ENCODE measurements at places on chromosomes 12 and 14. TPM values are rescaled to one million over a fixed set of nuclear protein-coding genes. Genes with fewer than 3 reads are reported as not detected.

GRCh38 chr12:16626991-16627390, 21.0 kb upstream of the LMO3 start:
- DNase-seq, result no peak

- DNase-seq, result no peak
Observed at GRCh38 chr14:59925797-59926196, 5.9 kb downstream of the LRRC9 start.

DNA sequence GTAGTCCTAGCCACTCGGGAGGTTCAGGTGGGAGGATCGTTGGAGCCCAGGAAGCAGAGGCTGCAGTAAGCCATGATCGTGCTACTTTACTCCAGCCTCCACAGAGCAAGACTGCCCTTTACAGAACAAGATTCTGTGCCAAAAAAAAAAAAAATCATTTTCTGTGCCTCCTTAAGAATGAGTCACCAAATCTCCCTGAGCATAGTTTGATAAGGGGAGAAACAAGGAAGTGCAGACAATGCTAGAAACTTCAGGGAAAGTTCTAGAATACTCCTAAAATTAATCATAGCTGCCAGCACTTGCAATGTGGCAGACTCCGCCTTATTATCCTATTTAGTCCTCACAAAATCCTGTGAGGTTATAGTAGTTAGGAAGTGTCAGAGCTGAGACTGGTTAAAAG, 74.5 kb downstream of the KCNK10 start:
- no peak for DNase-seq

- DNase-seq, result no peak
Observed at GRCh38 chr14:101791919-101792572, 30.5 kb downstream of the PPP2R5C start.

GRCh38 chr12:110935588-110935987, 15.2 kb upstream of the MYL2 start:
- no peak for DNase-seq

DNA sequence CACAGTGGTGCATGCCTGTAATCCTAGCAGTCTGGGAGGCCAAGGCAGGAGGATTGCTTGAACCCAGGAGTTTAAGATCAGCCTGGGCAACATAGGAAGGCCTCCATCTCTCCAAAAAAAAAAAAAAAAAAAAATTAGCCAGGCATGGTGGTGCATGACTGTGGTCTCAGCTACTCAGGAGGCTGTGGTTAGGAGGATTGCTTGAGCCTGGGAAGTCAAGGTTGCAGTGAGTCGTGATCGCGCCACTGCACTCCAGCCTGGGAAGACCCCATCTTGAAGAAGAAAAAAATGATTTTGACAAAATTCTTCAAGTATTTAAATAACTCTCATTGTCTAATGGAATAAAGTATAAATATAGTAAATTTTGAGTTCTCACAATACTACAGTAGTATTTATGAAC, 219.2 kb upstream of the SSTR1 start:
- no peak for DNase-seq

GRCh38 chr14:32545095-32545494, 216.0 kb downstream of the AKAP6 start:
- no peak for DNase-seq

- DNase-seq, result no peak
Observed at GRCh38 chr12:27464220-27464554, 17.7 kb downstream of the SMCO2 start.

DNA sequence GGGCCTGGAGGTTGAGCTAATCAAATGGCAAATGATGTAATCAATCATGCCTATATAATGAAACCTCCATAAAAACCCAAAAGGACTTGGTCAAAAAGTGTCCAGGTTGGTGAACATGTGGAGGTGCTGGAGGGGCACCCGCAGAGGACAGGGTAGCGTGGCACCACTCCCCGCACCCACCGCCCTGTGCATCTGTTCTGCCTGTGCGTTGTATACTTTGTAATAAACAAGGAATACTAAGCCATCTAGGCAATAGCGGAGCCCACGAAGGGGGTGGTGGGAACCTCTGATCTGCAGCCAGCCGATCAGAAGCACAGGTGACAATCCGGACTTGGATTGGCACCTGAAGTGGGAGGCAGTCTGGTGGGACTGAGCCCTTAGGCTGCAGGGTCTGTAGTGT, 75.8 kb upstream of the GPR68 start:
- DNase-seq, result no peak

GRCh38 chr12:45623940-45624339, 105.6 kb upstream of the ARID2 start:
- DNase-seq, result no peak

DNA sequence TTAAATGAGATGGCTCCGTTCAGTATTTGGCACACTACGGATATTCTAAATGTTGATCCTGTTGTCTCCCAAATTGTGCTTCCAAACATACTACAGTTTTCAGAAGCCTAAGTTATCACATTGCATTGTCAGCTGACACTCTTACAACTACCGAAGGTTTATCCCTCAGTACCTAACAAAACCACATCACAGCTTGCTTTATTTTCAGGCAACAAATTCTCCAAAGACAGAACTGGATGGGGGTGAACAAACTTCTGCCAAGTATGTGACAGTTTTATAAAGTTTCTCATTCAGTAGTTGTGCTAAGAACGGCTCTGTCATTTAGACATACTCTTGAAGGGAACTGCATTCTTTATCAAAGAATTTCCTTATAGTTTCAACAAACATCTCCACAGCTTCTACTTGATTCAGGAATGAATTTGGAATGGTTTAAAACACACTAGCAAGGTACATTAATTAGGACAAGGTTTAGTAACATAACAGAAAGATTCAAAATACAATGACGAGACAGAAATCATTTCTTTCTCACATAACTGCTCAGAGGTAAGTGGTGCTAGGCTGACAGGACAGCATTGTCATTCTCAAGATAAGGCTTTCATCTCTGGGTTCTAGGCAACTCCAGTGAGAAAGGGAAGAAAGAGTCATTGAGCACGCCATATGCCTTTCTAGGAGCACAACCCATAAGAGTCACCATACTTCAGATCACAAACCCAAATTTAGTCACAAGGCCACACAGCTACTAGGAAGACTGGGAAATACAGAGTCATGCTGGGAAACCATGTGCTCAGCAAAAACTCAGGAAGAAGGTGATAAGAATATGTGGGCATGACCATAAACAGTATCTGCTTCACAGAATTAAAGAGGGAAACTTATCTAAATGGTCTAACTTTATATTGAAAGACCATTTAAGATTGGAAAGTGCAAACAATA, 100.7 kb downstream of the DUSP6 start:
- DNase-seq, result no peak

GRCh38 chr12:116726694-116727093, 11.2 kb downstream of the SPRING1 start:
- no peak for DNase-seq

DNA sequence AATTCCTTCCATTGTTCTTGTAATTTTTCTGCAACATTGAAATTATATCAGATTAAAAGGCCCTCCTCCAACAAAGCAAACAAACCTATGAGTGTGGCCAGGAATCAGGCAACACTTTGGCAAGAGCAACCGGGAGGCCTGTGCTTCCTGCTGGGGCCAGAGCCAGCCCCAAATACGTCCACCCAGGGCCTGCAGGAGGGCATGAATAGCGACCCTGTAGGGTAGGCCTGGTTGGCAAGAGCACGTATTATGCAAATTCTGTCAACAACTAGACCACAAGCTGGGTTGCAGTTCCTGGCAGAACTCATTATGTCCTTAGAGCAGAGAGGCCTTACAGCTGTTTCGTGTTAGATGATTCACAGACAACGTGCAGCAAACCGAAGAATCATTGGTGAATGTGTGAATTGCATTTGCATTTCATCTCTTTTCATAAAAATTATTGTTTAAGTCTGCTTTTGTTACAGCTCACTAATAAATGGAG, 26.9 kb upstream of the LGALS3 start:
- DNase-seq, result peak; percentile 76

- DNase-seq, result no peak
Observed at GRCh38 chr12:84910549-84911241, 1.9 kb downstream of the SLC6A15 start.

- no peak for DNase-seq
Observed at GRCh38 chr14:85471156-85471555, 58.8 kb upstream of the FLRT2 start.

GRCh38 chr14:87196436-87196835, 796.5 kb downstream of the GALC start:
- DNase-seq, result no peak

GRCh38 chr12:38508246-38508645, 191.7 kb downstream of the ALG10B start:
- DNase-seq, result no peak

DNA sequence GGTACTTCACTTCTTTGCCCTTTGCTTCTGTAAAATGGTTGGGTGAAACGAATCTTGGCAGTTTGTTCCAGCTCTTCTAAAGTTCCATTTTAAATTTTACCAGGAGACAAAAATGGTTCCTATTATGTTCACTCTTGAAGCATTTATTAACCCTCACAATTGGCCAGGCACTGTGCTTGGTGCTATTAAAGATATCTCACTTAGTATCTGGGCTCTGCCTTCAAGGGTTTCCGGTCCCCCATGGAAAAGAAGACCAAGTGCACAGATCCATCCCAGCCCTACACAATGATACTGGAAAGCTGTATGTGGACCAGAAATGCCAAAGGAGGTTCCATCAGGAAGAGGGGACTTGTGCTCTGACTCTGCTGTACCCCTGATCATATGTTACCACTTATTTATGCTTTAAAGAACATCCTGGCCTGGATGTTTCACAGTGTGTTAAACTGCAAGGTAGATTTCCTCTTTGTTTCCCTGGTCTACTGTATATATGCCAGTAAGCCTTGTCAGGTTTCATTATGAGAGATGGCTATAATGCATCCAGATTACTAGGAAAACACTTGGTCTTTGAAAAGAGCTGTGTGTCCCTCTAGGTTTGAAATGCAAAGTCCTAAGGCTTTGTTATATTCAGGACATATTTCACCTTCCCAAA, 154.8 kb downstream of the PRKCH start:
- no peak for DNase-seq

- DNase-seq, result no peak
Observed at GRCh38 chr12:125222876-125223275, 157.6 kb downstream of the AACS start.

GRCh38 chr14:102530828-102531478, 21.4 kb upstream of the ANKRD9 start:
- no peak for DNase-seq

DNA sequence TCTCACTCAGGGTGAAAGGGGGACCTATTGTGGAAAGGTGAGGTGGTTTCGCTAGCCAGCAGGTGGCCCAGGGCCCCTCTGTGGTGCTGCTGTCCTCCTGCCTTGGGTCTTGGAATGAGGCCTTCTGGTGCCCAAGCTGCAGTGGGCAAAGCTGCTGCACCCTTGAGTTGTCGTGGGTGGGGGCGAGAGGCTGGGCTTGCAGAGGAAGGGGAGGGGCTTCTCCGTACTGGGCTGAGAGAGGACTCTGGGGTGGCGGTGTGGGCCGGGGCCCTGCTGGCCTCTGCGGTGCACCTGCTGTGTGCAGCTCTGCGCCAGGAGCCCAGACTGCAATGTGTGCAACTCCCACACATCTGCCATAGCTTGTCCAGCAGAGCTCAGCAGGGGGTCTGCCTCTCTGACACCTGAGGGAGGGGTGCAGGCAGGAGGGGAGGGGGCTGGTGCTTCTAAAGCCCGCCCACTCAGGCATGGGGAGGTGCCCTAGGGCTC, 145.8 kb downstream of the KIF26A start:
- no peak for DNase-seq

DNA sequence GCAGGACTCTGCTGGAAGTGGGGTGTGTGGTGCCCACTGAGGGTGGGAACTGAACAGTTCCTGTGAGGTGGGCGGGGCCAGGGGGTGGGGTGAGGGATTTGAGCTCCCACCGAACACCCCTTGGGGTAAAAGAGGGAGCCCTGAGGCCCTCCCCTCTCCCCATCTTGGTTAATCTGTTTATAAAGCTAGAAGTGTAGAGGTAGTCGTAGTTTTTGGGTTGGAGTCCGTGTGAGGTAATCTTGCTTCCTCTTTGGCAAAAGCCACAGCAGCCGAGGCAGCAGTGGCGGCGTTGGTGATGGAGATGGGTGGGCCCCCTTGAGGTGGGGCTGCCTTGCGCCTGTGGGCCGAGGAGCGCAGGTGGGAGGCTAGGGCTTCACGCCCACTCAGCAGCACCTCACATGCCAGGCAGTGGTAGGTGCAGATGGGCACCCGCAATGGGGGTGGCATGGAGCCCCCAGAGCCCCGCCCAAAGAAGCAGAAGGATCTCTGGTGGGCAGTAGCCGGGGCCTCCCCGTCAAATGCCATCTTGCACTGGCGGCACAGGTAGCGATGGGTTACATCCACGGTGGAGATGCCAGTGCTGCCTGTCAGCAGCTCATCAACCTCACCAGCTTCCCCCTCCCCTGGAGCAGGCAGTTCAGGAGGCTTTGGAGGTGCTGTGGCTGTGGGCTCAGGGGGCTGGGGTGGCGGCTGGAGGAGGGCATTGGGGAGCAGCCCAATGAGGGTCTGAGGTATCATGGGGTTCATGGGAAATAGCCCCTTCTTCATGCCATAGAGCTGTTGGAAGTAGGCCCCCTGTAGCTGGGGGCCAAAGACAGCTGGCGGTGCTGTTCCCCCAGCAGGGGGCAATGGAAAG, 29.6 kb downstream of the ZFHX2 start:
- no peak for DNase-seq

Gene LMNTD1
- total RNA-seq, result not detected

Gene CLEC9A
- total RNA-seq, result not detected

Gene DACT1
- 3.4 TPM for total RNA-seq
